ENCODE measurements at places on chromosomes 2 and 18.
A peak's percentile ranks its signal among the peaks of the same experiment; 100 is the strongest.

DNA sequence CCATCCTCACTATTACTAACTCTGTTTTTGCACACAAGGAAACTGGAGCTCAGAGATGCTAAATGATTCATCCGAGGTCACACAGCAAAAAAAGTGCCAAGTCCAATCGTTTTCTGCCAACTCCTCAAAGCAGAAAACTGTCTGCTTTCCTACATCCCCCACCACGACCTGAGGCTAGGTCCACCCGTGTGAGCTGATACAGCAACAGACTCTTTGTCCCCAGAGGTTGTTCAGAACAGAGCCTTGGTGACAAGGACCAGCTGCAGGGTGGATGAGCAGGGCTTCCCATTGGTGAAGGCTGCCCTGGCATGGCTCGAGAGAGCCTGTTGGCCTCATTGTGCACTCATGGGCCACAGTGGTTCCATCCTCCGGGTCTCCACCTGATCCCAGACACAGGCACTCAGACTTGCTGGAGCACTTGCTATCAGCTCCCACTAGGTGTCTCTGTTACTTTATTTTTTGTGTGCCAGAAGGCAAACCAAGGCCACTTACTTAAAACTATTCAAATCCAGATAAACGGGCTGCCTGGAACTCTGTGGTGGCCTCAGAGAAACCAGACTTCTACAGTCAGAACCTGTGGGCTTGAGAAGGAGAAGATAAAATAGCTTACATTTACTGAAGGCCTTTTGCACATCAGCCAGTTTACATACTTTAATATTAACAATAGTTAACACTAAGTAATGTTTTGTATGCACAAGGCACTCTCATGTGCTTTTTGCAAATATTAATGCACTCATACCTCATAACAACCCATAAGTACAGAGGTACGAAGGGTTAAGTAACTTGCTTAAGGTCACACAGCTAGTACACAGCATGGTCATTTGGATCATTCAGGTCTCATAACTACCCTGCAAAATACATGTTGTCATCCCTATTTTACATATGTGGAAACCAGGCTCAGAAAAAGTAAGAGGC, 62.9 kb upstream of the CTIF start:
- DNase-seq = peak; percentile 46

GRCh38 chr18:59871711-59872362, 28.0 kb upstream of the PMAIP1 start:
- DNase-seq = no peak

- DNase-seq = no peak
Observed at GRCh38 chr2:61055557-61055956, 10.1 kb upstream of the SANBR start.

DNA sequence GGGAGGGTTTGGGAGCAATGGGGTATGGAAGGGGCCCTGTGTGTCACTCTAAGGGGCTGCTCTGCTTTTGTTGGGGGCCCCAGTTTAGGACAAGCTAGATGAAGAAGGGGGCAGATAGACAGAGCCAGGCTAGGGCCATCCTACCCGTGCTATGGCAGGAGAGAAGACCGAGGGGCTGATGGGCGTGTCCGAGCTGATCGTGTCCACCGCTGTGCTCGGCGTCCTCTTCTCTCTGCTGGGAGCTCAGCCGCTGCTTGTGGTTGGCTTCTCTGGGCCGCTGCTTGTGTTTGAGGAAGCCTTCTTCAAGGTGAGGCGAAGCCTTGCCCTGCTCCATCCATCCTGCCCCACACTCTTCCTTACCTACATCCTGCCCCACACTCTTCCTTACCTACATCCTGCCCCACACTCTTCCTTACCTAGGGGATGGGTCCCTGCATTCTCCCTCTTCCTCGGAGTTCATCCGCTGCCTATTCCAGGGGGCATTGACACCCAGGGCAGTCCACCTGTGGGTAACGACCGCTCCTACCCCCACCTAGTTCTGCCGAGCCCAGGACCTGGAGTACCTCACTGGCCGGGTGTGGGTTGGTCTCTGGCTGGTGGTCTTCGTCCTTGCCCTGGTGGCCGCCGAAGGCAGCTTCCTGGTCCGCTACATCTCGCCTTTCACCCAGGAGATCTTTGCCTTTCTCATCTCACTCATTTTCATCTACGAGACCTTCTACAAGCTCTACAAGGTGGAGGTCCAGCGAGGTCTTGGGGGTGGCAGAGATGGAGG, 8.9 kb downstream of the SLC4A3 start:
- no peak for DNase-seq

- peak; percentile 63 for DNase-seq
Observed at GRCh38 chr2:88016960-88017779, 823 bp upstream of the RNU2-63P start.

GRCh38 chr2:224498991-224499390, 86.2 kb downstream of the CUL3 start:
- DNase-seq = no peak

- no peak for DNase-seq
Observed at GRCh38 chr18:35912332-35912731, 60.1 kb upstream of the RMP24 start.

GRCh38 chr2:65340898-65341681, 91.3 kb downstream of the SPRED2 start:
- no peak for DNase-seq

DNA sequence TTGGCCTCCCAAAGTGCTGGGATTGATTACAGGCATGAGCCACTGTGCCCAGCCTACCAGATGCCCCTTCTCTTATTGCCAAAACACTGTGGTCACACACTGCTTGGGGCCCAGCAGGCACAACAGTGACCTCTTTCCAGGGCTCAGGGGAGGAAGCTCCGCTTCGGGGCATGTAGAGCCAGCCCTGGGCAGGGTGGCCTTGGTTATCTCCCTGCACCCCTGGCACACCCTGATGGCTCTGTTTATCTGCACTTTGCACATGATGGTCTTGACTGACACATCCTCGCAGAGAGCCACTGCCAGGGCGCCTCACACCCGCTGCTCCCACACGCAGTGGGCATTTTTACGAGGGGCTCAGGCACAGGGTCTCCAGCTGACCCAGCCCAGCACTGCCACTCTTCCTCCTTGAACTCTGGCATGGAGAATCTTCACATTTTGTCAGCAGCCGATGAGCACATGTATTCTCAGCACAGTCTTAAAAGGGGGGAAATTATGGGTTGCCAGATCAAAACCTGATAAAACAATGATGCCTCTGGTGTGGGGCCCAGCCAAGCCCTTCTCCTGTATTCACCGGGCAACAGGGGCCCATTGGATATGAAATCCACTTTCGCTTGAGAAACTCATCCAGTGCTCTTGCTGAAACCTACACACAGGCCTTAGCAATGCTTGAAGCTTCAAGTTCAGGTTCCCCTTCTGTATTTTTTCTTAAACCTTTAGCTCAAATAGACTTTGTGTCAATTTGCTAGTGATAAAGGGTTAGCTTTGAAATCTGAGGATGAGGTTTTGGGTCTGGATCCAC, 5.9 kb downstream of the GYPC start:
- DNase-seq = no peak

Measured in CD4-positive, alpha-beta T cell treated with Interleukin-2 at 100 ng/mL for 4 hours (primary cell).